ENCODE measurements at places on chromosomes 6 and 20. TPM values are rescaled to one million over a fixed set of nuclear protein-coding genes. Genes with fewer than 3 reads are reported as not detected.

GRCh38 chr6:87242311-87242710 lies 80.1 kb upstream of the SMIM8 start:
- DNase-seq: no peak

- peak; percentile 97 for DNase-seq
Measured at GRCh38 chr20:41524980-41525613, 93.1 kb downstream of the CHD6 start.

SLC26A8 gene
- total RNA-seq: not detected

DNA sequence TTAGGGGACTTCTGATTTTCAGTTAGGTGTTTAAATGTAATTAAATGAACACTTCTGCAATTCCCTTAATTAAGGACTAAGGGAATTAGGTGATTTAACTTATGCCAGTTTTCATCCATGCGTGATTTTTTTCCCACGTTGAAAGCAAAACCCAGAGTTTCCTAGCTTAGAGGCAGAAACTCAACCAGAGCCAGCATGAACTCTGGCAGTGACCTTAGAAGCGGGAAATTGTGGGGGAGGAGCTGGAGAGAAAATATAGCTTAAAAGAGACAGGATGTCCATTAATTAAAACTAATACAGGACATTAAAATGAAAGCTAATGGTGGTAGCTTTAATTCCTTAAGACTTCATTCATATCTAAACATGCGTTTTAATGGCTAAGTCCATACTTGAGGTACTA lies 41.6 kb downstream of the IYD start:
- no peak for DNase-seq

DNA sequence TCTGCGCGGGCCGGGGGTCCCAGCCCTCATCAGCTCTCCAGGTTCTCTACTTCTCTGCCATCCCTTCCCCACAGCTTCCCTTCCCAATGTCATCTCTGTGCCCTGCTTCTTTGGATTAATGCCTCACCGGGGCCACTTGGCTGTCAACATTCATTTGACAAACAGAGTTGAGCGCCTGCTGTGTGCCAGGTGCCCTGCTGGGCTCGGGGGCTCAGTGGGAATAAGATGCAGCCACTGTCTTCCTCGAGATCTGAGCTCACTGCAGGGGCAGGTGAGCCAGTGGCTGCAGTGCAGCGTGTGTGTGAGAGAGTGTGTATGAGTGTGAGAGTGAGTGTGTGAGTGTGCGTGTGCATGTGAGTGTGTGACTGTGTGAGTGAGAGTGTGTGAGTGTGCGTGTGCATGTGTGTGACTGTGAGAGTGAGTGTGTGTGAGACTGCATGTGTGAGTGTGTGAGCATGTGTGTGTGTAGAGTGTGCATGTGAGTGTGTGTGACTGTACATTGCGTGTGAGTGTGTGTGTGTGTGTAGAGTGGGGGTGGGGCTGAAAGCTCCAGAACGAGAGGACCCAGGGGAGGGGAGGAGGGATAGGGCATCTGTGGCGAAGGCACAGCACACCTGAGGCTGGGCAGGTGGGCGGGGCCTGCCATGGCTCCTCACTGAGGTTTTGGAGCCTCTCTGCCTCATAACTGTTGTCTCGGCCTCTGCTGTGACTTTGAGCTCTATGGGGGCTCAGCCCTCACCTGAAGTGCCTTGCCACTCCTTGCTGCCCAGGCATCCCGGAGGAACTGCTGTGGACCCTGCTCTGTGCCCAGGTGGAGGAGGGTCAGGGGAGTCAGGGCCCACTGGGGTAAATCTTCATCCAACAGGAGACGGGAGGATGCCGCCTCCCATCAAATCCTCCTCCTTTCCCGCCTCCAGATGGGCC lies 36.5 kb upstream of the PHACTR3 start:
- DNase-seq: no peak

GRCh38 chr6:106247733-106248132 lies 77.8 kb downstream of the ATG5 start:
- DNase-seq: no peak

ARMH2 gene
- not detected for total RNA-seq

PKIG gene
- total RNA-seq: 37.1 TPM

- DNase-seq: no peak
Measured at GRCh38 chr6:168934660-168935627, 318.7 kb downstream of the THBS2 start.

IRF4 gene
- not detected for total RNA-seq

GRCh38 chr6:143774347-143774746 lies 68.8 kb upstream of the LTV1 start:
- no peak for DNase-seq

DNA sequence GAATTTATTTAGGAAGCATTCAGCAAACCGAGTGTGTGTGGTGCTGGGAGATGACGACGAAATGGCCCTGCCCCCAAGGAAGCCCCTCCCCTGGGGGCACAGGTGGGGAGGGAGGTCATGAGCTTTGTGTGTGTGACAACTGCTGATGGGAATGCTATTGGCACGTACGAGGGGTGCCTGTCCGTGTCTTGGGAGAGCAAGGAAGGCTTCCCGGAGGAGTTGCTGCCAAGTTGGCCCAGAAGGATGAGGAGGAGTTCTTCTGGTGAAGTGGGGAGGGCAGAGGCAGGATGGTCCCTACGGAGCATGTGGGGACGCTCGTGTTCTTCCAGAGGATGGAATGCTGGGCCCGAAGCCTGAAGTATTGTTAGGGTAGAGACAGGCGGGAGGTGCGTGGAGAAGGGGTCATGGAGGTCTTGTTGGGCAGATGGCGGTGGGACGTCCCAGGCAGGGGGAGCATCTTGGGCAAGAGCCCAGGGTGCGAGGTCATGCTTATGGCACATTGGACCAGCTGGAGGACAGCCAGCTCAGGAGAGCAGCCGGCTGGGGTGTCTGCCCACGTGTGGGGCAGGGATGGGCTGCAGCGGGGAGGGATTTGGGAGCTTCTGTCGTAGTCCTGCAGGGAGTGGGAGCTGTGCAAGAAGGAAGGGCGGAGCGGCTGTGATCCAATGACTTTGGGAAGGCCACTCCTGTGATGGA lies 46.1 kb downstream of the SYNJ2 start:
- DNase-seq: no peak

DNA sequence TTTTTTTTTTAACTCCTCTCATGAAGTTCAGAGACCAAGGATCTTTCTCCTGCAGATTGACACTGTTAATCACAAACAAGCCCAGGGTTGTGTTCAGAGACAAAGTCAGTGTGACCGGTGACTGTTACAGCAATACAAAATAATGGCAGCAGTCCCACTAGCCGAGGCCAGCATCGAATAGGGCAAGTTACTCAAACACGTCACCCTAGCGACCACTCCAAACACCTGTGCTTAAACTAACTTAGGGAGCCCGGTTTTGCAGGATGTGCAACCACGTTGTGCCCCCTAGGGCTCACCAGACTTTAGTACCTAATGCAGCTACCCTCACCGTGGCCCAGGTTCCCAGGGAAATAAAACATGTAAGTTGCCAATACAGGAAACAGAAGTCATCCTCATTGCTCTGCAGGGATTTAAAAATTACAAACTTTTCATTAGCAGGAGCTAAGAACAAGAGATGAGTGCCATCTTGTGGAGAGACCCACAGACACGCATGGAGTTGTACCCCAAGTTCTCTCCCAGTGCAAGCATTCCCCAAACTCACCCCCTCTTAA lies 38.1 kb downstream of the FAM50B start:
- DNase-seq: no peak

- DNase-seq: no peak
Measured at GRCh38 chr6:1815827-1816452, 206.2 kb downstream of the FOXC1 start.

CEP57L1 gene
- total RNA-seq: 31.6 TPM

DNA sequence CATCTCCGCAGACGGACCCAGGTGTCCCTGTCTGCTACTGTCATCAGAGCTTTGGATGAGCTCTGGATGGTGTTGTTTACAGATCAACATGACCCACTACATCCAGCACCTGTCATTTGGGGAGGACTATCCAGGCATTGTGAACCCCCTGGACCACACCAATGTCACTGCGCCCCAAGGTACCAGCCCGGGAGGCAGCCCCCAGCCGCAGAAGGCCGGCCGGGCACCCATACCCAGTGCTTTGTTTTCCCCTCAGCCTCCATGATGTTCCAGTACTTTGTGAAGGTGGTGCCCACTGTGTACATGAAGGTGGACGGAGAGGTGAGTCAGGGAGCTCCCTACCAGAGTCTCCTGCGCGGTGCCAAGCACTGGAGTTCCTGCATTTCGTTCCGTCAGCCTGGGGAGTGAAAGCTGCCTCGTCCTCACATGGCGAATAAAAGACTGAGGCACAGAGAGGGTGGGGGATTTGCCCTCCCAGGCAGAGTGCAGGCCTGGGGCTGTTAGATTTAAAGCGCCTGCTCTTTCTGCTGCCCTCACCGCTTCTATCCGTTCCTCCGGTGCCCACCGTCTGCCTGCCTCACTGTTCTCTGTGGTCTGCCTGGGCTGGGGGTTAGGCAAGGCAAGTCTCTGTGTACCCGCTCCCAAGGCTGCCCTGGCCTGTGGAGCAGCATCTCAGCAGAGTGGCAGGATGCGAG lies 14.2 kb downstream of the ERGIC3 start:
- no peak for DNase-seq

CALHM6 gene
- total RNA-seq: 0.74 TPM

GRCh38 chr6:52249078-52249477 lies 4.8 kb upstream of the IL17F start:
- no peak for DNase-seq

DNA sequence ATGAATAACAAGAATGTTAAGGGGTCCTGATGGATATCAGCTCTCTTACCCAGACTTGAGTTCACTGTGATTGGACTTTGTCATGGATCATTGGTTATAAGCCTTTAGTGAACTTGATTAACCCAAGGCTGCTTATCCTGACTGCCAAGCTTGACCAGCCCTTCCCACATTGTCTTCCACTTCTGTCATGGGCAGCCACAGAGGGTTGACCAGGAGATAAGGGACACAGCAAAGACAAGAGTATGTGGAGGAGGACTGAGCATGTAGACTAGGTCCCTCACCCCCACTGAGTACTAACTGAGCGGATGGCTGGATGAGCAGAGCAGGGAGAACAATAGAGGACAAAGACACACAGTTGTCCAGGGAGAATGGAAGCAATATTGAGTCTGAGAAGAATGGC lies 52.5 kb downstream of the FAXC start:
- DNase-seq: no peak

ZC2HC1B gene
- total RNA-seq: not detected

- peak; percentile 81 for DNase-seq
Measured at GRCh38 chr6:138307352-138307751, 70.4 kb upstream of the SMIM28 start.

GRCh38 chr6:169956580-169956979 lies 205.2 kb downstream of the ERMARD start:
- no peak for DNase-seq

DNA sequence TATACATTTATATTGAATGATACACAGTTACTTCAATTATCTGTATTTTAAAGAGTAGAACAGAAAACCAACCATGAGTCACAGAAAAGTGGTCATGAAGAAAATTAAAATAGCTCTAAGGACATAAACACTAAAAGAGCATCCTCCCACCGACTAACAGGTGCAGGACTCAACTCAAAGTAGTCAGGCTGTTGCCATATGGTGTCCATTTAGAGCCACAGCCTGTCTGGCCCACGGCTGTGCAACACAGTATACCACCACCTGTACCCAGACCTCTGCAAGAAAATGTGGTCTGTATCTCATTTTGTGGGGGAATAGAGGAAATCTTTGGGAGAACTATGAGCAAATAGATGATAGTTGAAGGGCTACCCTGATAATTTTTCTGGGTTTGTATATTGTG lies 449.8 kb upstream of the RNF217 start:
- peak; percentile 84 for DNase-seq

GRCh38 chr6:118710616-118711015 lies 59.2 kb upstream of the CEP85L start:
- DNase-seq: no peak

DNA sequence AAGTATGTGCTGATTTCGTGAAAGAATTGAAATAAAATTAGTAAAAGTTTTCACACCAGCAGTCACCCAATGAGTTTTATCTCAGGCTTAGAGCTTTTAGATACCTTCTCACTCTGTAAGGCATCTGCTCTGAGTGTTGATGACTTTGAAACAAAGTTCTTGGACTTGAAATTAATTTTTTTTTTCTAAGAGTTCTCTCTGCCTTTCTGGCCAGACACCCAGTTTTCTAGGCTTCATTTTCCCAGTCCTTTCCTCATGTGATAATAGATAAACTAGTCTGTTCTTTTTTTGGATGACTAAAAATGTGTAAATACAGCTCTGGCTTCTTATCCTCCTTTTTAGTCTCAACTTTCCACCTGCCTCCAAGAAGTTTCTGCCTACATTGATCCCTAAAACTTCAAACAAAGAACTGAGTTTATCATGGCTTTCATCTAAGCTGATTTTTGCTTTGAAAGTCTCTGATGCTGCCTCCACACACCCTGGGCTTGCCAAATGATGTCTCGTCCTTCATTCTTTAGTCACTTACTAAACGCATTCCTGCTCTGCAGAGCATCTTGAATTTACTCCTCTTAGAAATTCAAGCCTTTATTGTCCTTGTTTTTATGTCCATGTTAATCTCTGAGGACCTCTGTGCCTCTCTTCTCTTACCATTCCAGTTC lies 32.7 kb downstream of the SLX4IP start:
- DNase-seq: no peak
